NCI-H2107 (cell line): ENCODE measurements at places on chromosomes 5 and 9.

DNA sequence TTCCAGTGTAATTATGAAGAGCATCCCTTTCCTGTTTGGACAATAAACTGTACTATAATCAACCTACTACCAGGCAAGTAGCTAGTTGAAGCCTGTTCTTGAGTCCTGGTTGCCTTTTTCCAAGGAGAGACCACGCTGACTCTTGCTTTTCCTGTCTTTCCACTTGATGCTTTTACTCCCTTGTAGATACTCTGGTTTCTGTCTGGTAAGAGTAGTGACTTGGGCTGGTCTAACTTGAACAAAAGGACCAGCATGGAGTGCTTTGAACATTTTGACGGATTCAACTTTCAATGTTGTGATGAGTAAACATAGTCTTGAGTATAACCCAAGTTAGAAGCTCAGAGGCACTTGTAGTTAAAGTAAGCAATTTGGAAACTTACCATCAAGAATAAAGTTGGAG lies 464.3 kb downstream of the GADD45G start:
- DNase-seq = no peak

GRCh38 chr5:158451203-158451992 lies 592.5 kb upstream of the CLINT1 start:
- DNase-seq = no peak

GRCh38 chr5:52945040-52945439 lies 44.1 kb upstream of the ITGA2 start:
- no peak for DNase-seq

GRCh38 chr9:37329576-37329975 lies 92.9 kb upstream of the GRHPR start:
- DNase-seq = no peak

DNA sequence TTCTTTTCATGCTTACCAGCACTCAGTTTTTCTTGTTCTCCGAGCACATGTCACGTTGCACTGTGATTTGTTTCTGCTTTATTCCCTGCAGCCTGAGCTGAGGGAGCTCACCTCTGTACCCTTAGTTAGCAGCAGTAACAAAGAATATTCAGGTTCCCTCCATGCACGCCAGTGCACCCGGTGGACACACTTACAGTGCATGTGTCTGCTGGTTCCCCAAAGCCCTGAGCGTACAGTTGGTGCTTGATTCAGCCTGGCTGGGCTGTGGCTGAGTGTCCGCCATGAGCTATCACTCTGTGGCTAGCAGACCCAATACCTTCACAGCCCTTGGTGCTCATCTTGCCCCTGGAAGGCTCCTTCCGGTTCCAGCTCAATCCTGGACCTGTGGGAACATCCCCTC lies 93.5 kb downstream of the MVB12B start:
- no peak for DNase-seq

DNA sequence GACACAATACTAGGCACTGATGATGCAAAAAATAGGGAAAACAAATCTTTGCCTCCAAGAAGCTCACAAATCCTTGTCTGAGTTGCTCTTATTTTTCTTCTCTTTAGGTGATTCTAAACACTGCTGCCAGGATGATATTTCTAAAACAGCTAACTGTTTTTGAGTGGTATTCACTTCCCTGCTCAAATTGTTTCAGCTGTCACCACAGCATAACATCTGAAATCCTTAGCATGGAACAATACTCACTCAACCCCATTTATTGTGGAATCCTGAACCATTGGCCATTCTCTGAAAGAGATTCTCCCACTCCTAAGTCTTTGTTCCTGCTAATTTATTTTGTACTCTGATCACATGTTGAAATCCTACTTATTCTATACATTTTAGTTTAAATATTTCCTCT lies 4.8 kb upstream of the SHOC1 start:
- DNase-seq = no peak

GRCh38 chr9:135886147-135886981 lies 21.0 kb downstream of the CAMSAP1 start:
- DNase-seq = no peak

GRCh38 chr9:30771760-30772159 lies 1612.7 kb upstream of the ACO1 start:
- no peak for DNase-seq

- no peak for DNase-seq
These were observed 223.5 kb downstream of the ARRDC3 start for GRCh38 chr5:91159647-91160046.

DNA sequence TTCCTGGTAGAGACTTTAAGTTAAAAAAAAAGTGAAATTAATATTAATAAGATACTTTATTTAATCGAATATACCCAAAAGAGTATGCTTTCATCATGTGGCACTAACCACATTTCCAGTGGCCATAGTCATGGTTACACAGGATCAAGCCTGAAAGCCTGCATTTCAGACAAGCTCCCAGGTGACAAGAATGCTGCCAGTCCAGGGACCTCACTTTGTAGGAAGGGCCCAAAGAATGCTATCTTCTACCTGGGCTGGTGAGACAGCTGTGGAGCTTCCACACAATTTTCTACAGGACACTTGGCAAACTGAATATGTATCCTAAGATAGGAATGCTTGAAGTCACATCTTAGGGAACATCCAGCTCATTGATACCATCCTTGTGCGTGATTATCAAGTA lies 203.8 kb downstream of the AUH start:
- DNase-seq = no peak

GRCh38 chr5:81980160-81980559 lies 8.3 kb downstream of the ATG10 start:
- DNase-seq = no peak

- no peak for DNase-seq
These were observed 15.5 kb upstream of the SLC36A3 start for GRCh38 chr5:151318850-151319732.

DNA sequence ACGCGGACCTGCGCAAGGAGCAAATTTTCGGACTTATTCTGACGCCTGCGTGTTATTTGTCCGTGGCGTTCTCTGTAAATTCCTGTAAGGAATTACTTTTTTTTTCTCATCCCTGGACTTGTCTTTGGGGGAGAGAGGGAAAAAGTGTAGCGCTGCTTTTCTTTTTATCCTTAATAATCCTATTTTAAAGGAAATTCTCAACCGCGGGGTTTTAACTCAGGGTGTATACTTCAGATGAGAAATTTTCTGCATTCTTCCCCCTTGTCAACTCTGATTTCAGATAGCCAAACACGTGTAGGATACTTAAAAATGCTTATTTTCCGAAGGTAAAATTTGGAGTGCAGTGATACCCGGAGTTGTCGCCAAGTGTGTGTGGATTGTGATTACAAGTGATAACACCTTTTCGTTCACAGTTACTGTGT lies 853 bp downstream of the DCP2 start:
- DNase-seq = no peak

DNA sequence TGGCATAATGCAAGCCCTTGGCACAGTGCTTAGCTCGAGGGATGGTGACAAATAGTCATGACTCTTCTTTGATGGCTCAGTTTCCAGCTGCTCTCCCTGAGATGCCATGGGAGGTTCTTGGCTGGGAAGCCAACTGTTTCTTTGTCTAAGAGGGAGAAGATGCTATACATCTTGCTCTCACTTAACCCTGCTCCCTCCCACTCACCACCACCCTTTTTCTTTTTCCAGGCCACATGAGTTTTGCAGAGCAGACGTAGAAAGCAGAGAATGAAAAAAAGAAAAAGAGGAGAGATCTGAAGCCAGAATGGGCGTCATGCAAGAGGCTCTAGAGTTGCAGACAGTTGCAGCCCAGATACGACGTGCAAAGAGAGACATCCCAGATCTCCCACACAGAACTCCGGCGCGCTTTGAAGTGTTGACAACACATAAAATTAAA lies 160.5 kb downstream of the FGF18 start:
- DNase-seq = no peak

DNA sequence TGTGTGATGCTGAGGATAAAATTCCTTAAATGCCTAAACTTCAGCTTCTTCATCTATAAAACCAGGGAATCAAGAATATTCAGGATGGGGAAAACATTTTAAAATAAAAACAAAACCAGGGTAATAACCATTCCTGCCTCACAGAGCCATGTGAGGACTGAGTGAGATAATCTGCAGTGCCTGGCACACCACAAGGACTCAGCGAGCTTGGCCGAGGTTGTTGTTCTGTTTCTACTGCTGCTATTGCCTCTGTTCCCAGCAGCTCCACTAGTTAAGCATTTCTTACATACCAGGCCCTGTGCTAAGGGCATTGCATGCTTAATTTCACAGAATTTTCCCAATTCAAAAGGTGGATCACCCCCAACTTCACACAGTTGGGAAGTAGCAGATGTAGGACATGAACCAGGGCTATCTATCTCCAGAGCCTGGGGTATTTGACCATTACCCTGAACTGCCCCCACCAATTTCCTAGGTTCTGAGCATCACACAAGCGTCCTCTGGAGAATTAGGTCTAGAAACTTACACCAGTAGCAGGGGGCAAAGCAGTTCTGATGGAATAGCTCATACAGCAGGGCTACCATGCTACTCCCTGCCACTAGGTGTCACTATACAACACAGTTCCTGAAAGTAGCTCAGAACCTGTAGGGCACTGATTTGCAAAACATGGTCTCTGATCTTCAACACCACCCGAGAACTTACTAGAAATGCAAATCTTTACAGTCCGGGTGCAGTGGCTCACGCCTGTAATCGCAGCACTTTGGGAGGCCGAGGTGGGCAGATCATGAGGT lies 74.3 kb downstream of the LRSAM1 start:
- DNase-seq = no peak

DNA sequence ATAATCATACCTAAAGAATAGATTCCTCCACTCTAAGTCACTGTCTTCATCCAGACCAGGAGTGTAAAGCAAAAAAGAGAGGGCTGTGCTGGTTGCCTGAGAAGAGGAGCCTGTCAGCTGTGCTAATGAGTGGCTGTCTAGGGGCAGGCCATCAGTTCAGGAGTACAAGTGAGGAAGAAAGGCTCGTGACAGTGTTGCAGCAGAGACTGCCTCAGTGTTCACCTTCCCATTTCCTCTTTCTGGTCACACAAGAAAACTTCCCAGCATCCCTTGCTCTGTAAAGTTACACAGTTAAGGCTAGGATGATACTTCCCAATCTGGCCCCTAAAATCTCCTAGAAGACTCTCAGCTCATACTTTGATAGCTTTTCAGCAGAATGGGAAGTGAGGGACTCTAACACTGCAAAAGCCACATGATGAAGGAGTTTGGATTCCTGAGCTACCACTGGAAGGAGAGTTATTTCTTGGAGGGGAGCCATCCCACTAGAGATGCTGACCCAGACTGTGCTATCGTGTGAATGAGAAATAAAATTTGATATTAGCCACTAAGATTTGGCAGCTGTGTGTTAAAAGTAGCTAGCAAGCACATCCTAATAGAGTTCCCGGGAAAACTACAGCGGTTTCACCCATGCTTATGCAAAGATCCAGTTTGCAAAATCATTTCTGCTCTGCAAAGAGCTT lies 67.1 kb downstream of the ADAMTS12 start:
- no peak for DNase-seq
